AG04450 (cell line): ENCODE measurements at places on chromosomes 6 and 20.
A peak's percentile ranks its signal among the peaks of the same experiment; 100 is the strongest.

- no peak for DNase-seq
These were observed 48.2 kb upstream of the F13A1 start for GRCh38 chr6:6368684-6369052.

DNA sequence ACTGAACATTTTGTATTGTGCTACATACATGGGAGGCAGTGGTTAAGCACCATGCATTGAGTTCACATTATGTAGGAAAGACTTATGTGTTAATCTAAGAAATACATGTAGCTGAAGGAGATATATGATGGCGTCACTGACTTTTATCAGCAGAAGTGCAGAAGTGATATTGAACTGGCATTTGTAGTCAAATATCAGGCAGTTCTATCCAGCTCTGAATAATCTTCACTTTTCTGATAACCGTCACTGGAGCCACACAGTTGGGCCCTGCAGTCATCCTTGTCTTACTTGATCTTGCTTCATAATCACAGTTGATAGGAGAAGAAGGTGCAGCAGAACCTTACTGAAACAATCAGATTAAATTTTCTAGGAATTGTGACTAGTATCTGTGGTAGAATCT, 26.4 kb downstream of the CRISP1 start:
- DNase-seq: no peak

DNA sequence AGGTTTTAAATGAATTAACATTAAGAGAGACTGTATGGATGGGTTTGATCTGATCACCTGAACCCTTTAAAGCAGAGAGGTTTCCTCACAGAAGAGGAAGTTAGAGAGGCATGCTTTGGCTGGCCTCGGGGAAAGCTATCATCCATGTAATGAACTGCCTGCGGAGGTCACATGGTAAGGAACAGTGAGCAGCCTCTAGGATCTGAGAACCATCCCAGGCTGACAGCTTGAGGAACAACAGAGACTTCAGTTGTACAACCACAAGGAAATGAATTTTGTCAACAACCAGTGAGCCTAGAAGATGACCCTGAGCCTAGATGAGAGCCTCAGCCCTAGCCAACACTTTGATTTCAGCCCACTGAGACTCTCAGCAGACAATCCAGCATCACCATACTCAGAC, 2.9 kb upstream of the COL21A1 start:
- DNase-seq: no peak

DNA sequence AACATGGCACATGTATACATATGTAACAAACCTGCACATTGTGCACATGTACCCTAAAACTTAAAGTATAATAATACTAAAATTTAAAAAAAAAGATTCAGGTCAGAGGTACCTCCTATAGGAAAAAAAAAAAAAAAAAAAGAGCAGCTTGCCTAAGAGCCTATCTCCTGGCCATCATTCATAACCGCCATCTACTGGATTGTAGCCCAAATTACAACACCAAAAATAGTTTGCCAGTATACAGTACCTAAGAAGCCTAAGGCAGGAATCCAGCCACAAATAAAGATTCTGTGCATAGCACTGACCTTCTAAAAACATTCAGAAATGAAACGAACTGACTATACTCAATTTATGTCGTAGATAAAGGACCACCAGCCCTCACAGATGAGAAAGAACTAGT, 438.4 kb upstream of the ADGRB3 start:
- no peak for DNase-seq

GRCh38 chr6:45507186-45507585, 129.5 kb upstream of the SUPT3H start:
- no peak for DNase-seq

GRCh38 chr6:154682633-154683125, 50.5 kb upstream of the SCAF8 start:
- no peak for DNase-seq

GRCh38 chr20:46221256-46221833, 87.0 kb downstream of the CDH22 start:
- DNase-seq: no peak

- no peak for DNase-seq
These were observed 151.5 kb upstream of the FLRT3 start for GRCh38 chr20:14488756-14489479.

DNA sequence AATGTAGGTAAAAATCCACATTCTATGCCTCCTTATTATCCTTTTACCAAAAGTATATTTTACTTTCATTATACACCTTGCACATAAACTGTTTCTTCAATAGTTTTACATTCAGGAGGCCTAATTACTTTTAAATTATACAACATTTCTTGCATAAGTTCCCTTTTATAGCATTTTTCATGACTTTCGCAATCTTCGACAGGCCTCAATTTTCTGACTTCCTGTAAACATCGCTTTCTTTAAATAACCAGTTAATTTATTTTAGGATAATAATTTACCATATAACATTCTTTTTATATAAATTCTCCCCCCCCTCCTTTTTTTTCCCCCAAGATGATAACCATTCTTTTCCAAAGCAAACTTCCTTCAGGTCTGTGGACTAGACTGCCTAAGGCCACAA, 9.2 kb downstream of the SLC35A1 start:
- no peak for DNase-seq

DNA sequence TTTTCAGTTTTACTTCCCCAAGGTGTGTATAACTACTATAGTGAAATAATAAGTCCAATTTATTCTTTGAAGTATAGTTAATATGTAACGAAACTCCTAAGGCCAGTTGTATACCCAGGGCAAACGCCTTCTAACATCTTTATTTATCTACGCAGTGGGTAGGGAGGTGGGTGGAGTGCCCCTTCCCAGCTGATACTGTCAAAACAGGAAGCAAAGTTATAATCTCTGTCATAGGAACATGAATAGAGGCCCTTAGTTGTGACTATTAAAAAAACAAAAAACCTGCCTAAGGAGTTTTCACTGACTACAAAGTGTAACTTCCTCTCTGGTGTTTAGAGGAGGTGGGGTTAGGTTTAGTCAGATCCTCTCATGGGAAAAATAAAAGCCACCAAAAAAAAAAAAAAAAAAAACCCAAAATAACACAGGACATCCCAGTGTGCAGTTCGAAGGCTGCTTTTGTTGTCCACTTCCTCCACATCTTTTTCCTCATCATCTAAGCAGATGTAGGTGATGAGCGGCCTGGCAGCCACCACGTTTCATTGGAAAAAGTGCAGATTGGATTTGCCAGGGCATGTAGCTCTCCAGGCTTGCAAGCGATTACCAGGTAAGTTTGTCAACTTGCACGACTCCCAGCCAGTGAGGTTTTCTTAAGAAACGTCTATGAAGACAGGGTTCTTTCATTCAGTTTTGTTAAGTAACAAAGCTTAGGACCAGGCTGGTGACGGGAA, 58.7 kb downstream of the UTRN start:
- DNase-seq: no peak

DNA sequence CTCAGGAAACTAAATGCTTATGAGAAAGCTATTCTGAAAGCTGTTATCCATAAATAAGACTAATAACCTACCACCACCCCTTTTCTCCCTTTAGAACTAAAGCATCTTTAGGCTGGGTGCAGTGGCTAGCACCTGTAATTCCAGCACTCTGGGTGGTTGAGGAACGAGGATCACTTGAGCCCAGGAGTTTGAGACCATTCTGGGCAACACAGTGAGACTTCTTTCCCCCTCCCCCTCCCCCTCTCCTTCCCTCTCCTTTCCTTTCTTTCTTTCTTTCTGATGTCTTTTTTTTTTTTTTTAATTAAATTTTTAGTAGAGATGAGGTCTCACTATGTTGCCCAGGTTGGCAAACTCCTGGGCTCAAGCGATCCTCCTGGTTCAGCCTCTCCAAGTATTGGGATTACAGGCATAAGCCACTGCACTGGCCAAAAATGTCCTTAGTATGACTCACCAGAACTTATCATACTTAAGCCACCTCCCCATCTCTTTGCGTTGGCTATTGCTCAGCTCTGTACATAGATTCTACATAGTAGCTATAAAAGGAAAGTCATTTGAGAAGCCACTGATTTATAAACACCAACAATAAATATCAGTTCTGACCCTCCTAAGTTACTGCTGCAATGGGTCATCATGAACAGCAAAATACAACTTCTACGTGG, 54.8 kb upstream of the SPDEF start:
- peak; percentile 59 for DNase-seq

GRCh38 chr20:22700367-22700766, 116.0 kb upstream of the FOXA2 start:
- no peak for DNase-seq
